ENCODE measurements at places on chromosomes 1 and 21.

GRCh38 chr1:67626861-67627235, 58.2 kb upstream of the GADD45A start:
- no peak for DNase-seq

GRCh38 chr1:228408869-228409805, 2.5 kb upstream of the TRIM11 start:
- no peak for DNase-seq

DNA sequence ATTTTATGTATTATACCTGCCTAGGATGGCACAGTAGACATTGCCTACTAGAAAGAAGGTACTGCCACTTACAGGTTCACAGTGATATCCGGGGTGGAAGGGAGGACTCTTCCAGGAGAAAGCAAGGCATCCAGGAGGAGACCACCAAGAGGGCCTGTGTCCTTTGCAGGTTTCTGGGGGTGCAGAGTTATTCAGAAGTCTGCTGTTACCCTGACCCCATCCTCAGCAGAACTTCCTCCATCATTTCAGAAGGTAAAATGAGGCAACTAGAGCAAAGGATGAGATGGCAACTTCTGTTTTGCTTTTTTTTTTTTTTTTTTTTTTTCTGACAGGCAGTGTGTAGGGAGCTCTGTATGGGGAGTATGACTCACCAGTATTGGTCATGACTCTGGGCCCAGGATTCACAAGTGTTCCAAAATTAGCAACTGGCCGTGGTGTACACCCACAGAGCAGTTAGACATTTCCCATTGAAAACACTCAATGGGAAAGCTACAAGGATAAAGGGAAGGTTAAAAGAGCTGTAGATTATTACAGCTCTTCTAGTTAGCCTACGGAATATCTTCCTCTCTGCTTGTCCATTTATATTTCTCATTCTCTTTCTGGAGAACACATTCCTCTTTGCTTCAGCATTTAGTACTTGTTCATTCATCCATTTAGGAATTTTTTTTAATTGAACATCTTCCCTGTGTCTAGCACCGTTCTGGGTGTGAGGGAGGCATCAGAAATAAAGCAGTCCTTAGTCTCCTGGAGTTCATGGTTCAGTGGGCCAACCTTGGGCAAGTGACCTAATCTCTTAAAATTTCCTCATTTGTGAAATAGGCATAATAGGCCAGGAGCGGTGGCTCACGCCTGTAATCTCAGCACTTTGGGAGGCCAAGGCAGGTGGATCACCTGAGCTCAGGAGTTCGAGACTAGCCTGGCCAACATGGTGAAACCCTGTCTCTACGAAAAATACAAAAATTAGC, 50.5 kb upstream of the PPP2R5A start:
- DNase-seq, result no peak

- no peak for DNase-seq
These were observed 3.9 kb downstream of the LDLRAD1 start for GRCh38 chr1:54014009-54014629.

DNA sequence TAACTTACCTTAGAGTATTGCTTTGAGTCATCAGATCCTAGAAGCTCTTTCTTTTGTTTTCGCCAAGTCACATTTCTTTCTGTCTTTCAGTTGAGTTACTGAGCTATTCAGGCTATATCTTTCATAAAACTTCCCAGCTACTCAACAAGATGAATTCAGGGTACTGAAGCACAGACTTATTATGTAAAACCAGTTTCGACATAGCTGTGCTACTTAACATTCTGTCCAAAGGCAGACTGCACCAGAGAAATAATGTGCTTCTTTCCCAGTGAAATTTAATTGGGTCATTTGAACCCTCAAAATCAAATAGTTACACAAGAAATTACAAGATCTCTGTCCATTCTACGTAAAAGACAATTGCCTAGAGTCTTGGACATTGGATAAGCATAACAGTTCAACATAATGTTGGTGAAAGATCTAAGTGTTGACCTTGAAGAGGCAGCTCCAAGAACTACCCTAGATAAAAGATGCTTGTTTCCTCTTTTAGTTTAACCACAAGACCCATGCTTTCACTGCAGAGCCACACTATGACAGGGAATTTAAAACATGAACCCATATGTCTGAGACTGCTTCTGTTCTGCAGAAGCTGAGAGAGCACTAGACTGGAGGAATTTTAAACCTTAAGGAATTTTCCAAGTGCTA, 163.2 kb downstream of the LRRC40 start:
- DNase-seq, result no peak

DNA sequence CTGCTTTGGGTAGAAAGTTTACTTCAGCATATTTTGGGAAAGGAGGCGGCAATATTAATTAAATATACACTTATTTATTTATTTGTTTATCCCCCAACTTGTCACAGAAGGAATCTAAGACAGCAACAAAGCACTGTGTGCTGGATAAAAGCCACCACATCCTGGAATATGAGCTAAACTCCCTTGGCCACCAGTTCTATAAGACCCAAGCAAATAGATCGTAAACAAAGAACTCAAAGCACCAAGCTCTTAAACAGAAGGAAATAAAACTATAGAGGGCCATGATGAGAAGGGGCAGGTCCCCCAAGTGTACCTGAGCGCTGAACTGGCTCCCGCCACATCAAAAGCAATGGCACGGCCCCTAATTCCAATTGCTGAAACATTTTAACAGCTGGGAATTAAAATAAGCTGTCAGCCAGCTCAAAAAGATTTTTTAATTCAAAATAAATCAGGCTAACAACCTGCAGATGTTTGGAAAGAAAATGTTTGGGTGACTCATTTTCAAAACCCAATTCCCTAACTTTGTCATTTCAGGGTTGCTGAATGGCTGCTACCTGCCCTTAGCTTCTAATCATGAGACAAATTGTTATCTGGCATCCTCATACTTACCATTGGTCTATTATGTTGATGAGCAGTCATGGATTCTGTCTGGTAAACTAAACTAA, 127.1 kb downstream of the SLC30A10 start:
- DNase-seq, result no peak
